ENCODE measurements at places on chromosomes 4 and X.

DNA sequence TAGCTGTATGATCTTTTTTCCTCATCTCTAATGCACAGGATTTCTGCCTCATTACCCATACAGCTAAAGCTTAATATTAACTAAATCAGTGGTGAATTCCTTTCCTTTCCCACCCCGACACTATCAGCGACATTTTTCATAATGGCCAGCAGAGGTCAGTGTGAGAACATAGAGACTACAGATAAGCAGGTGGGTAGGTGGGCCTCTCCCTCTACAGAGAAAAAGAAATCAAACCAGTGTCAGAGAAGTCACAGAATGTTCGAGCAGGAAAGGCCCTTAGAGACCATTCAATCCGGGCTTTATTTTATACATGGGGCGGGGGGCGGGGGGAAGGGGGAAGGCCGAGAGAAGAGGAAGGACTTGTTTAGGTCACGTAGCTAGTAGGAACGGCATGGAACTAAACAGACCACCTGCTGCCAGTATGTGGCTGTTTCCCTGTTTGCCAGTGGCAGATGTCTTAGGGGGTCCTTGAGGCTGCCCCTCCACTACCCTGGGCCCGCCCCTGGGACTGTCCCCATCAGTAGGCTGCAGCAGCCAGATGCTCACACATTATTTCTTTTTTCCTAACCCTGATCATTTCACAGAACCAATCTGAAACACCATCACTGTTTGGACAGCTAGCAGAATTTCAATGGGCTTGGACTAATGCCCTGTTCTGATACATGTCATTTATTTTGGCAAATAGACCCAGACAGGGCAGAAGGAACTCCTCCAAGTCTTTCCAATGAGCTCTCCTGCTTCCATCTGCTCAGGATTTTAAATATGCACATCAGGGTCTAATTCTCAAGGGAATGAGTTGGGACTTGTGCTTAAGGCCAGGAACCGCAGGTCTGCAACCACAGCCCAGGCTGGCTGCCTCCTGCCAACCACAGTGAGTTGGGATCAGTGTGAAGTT, 133.4 kb downstream of the ATG4A start:
- peak; percentile 17 for DNase-seq

DNA sequence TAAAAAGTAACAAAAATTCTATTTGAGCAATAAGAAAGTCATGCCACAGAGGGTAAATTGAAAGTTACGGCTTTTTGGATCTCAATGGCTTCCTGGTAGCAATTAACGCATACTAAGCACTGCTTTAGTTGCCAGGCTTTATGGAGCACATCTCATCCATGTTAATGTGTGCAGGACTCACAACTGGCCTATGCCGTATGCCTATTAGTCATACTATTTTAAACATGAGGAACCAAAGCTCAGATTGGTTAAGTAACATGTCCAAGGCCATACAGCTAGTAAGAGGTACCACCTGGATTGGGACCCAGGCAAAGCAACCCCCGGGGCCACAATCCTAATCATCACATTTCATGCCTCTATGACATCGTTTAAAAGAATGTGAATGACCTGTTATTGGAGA, 17.1 kb downstream of the DAPP1 start:
- no peak for DNase-seq

GRCh38 chr4:10079912-10080588, 36.5 kb downstream of the WDR1 start:
- DNase-seq: no peak

- DNase-seq: no peak
These were observed 568.1 kb upstream of the DIPK2B start for GRCh38 chrX:45768666-45769236.

GRCh38 chrX:100700809-100701208, 31.1 kb downstream of the SYTL4 start:
- no peak for DNase-seq

DNA sequence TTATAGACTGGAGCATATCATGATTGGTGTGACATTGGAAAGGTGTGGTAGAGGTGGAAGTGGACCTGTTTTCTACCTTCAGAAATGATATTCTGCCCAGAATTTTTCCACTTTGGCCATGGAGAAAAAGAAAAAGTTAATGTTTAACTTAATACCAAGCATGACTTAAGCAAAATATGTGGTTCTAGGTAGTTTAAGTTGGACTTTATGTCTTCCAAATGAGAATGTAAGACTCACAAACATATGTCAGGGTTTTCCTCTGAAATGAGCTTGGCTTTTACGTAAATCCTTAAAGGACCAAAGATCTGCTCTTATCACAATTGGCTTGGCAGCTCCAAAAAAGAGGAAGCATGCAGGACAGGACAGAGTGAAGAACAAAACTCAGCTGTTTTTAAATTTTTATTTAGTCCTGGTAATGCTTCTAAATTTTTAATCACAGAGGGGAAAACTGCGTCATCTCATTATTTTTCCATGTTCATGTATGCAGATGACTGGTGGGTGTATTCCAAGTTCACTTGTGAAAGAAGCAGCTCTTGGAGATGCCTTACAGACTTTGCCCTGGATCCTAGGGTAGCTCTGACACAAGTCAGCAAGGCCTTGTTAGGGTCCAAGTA, 98.2 kb downstream of the ANK2 start:
- no peak for DNase-seq

DNA sequence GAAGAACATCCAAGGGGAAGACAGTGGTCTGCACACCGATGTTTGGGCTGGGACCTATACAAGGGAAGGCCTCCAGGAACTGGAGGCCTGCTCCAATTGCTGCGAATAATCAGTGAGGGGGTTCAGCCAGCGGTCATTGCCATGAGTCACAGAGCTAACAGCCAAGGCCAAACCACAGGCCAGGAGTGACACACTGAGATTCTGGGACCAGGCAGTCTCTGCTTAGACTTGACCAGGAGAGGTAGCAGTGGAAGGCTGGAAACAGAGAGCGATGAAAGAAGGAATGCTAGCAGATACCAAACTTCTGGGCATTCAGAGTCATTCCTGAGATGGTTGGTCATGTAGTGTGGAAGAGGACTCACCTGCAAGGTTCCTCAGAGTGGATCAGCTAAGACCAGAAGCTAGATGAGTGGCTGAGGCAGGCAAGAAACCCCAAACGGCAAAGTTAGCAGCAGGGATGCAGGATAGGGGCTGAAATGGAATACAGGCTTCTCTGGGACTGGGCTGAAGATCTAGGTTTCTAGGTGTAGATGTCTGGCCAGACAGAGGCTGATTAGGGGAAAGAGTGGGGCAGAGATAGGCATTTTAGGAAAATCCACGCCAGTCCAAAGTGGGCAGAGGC, 54.7 kb downstream of the CNGA2 start:
- DNase-seq: peak; percentile 59

- no peak for DNase-seq
These were observed 20.2 kb upstream of the IL2 start for GRCh38 chr4:122476745-122477144.

DNA sequence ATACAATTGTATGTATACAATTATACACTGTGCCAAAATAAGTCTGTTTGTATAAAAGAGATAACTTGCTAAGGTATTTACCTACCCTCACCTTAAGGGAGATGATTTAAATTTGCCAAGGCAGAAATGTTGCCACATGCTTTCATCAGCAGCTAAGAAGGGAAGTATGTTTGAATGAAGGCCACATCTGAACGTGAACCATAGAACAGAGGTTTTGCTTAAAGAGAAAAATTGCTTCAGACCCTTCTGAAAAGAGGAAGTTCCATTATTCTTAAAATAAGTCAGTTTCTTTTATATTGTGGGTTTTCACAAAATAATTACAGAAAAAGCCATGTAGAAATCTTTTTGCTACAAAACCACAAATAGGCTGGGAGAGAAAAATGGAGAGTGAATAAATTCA, 621.5 kb upstream of the HTR2C start:
- DNase-seq: no peak

- DNase-seq: no peak
These were observed 568 bp downstream of the FHDC1 start for GRCh38 chr4:152936446-152937335.

GRCh38 chrX:87664381-87664780, 146.8 kb downstream of the KLHL4 start:
- peak; percentile 4 for DNase-seq

- DNase-seq: no peak
These were observed 836.6 kb upstream of the PRKX start for GRCh38 chrX:4550018-4550417.

DNA sequence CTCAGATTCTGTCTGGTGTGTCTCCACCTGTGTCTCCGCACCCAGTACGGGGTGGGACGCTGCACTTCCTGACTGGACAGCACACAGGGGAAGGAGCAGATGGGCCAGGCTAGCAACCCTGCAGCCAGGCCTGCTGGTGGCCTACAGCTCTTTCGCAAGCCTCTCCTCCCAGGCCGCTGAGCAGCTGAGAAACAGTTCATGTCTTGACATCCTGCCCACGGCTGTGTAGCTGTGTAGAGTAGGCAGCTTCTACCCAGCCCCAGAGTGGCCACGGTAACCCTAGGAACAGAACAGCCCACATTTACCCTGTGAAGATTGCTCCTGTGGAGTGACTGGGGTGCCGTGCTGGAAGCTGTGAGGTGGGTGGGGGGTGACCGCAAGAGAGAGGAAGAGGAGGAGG, 38.9 kb downstream of the CCNQ start:
- DNase-seq: no peak

GRCh38 chr4:129230846-129231245, 134.9 kb downstream of the C4orf33 start:
- DNase-seq: no peak

- DNase-seq: no peak
These were observed 31.0 kb downstream of the NSG1 start for GRCh38 chr4:4417886-4418285.

DNA sequence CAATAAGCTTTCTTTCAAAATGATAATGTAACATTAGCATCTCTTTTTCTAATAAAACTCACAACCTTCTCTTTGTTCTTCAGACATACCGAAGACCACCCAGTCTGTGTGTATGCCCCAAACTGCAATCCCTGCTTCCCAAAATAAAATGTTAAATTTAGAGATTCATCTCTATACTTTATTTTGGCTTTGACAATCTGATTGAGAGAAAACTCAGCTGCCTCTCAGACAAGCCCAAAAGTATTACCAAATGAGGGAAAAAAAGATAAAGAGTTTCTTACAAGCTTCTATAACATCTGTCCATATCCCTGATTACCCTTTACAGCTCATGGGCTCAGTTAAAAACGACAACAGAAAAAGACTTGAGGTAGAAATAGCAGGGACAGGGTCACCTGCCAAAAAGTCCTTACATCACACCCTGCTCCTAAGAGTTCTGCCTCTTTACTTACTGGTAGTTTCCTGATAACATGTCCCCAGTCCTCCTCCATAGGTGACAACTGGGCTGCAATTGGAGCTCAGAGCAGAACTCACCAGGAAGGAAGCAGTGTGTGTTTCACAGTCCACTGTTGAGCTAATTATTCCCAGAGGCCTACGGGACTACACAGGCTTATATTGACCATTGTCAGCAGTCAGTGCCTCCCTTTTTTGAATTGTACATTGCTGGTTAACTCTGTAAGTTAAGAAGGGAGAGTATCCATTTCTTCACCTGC, 70.9 kb upstream of the FAM9C start:
- DNase-seq: no peak

GRCh38 chrX:70970482-70970995, 39.6 kb upstream of the SLC7A3 start:
- DNase-seq: peak; percentile 14

DNA sequence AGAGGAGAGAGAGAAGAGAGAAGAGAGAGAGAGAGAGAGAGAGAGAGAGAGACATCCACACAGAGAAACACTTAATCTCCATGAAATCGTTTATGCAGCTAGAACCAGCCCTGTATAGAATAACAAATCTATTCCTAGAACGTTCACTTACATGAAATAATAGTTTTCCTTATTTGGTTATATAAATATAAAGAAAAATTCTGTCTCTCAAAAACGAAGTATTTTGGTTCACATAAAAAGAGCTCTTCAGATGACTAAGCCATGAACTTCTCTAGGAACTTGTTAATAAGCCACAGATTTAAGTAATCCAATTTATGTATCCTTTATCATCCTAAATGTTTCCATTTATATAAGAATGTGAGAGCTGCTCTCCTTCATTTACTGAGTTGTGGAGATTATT, 1315.1 kb upstream of the PCDH7 start:
- peak; percentile 78 for DNase-seq

- no peak for DNase-seq
These were observed 12.1 kb downstream of the GPRIN3 start for GRCh38 chr4:89295415-89295927.

GRCh38 chr4:9771034-9771433, 10.4 kb upstream of the DRD5 start:
- DNase-seq: no peak

DNA sequence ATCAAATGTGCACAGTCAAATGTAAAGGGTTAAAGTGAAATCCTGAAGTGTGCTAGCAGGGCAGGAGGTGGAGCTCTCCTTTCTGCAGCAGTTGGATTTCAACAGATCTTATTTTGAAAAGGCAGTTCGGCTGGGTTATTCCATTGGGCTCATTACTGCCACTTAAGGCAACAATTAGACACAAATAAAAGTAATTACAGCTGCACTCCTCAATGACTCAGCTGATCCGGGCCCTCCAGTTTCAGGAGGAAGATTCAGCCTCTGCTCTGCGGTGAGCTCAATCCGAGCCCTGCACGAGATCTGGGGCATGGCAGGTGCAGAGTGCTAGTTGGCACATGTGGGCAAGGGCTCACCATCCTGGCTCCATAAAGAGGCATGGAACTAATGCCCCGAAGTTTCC, 85.4 kb downstream of the PHKA2 start:
- no peak for DNase-seq

GRCh38 chrX:31604629-31605221, 532.9 kb upstream of the FTHL17 start:
- DNase-seq: no peak

DNA sequence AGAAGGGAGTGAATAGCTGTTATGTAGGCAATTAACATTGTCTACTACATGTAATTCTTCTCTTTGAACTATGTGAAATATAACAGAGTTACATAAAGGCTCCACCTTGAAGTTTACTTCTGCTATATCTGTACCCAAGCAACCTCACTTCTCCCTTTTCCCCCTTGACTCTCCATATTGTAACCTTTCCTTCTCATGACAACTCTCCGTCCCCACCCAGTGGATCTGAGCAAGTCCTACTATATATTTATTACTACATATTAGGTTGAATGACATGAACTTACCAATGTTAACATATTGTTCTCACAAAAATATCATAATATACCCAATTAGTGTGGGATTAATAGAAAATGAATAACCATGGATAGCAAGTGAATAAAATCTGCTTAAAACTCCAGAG, 93.2 kb upstream of the ATP8A1 start:
- DNase-seq: no peak

DNA sequence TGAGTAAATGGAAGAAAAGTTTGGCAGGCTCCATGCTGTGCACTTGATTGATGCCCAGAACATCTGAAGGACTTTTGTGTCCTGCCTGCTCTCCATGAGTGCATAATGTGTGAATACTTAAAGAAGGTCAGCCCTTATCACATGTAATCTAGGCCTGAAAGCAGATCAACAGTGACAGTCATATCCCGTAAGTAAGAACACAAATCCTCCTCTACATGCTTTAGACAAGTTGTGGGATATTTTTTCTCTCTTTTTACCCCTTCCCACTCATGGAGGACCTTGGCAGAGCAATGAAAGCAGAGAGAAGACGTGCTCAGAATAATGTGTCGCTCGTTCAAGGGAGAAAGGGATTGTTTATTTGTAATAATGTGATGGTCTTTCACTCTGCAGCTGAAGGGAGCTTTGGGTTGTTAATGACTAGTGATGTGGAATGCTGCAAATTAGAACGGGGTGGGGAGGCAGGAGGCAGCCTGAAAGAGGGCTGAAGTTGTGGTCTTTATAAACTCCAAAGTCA, 286.6 kb downstream of the BMPR1B start:
- no peak for DNase-seq
